ENCODE measurements at places on chromosomes 7 and 10.

GRCh38 chr10:123202506-123202905, 48.3 kb downstream of the BUB3 start:
- no peak for DNase-seq

- DNase-seq: no peak
Observed at GRCh38 chr7:77388055-77388641, 28.0 kb downstream of the GSAP start.

DNA sequence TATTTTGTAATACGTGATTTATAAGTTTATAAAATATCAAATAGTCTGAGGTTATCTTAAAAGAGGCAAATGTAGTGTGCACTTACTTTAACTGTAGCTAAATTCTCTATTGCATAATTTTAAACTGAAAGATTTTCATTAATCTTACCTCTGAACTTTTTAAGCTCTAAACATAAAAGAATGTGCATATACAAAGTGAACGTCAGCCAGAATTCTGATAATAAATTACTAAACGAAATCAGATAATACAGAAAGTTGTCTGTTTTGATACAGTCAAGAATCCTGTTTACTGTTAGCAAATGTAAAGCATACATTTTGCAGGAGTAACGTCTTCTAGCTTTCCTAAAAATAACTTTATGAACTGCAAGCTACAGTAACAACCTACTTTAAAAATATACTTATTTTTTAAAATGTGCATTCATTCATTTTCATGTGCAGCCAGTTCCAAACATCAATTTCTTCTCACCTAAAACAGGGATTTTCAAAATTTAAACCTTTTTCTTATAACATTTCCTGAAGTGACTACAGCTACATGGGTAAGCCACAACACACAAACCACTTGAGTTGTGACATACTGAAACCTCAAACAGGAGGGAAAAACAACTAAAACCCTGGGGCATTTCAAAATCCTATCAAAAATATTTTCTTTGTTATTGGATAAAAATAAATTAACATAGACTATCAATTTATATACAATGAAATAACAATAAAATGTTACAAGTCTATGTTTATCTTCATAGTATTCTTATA, 92.7 kb downstream of the RNLS start:
- no peak for DNase-seq

GRCh38 chr7:111578754-111579153, 16.5 kb upstream of the IMMP2L start:
- no peak for DNase-seq

DNA sequence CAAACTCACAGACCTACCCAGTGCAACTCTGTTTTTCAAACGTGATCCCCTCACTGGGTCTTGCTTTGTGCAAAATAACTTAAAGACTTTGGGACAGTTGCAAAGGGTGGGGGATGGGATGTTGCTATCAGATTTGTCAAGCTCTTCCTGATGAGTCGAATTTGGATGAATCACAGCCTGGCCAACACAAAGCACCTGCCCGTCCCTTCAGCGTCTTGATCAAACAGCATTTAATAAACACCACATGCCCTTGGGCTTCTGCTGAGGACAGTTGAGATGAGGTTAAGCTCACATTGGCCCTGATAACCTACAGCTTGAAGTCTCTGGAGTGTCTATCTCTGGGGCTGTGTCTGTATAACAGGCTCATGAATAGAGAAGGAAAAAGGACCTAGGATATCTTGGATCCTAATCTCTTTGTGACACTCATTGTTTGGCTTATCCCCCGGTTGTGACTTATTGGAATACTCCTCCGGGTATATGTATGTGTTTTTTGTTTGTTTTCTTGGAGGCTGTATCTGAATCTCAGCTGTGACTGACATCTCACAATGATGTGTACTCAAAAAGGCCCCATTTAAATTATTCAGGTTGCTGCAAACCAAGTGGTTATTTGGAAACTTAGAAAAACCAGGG, 132.6 kb upstream of the NAMPT start:
- DNase-seq: no peak

- DNase-seq: no peak
Observed at GRCh38 chr10:11231285-11231684, 213.6 kb downstream of the CELF2 start.

- DNase-seq: no peak
Observed at GRCh38 chr7:82114237-82114636, 329.3 kb downstream of the CACNA2D1 start.

GRCh38 chr7:35865287-35865686, 64.4 kb downstream of the SEPTIN7 start:
- DNase-seq: no peak

GRCh38 chr7:74092321-74092963, 8.8 kb downstream of the LIMK1 start:
- DNase-seq: no peak

GRCh38 chr10:58477902-58478301, 34.8 kb upstream of the BICC1 start:
- no peak for DNase-seq

- DNase-seq: no peak
Observed at GRCh38 chr7:148325208-148325607, 265.4 kb upstream of the C7orf33 start.

DNA sequence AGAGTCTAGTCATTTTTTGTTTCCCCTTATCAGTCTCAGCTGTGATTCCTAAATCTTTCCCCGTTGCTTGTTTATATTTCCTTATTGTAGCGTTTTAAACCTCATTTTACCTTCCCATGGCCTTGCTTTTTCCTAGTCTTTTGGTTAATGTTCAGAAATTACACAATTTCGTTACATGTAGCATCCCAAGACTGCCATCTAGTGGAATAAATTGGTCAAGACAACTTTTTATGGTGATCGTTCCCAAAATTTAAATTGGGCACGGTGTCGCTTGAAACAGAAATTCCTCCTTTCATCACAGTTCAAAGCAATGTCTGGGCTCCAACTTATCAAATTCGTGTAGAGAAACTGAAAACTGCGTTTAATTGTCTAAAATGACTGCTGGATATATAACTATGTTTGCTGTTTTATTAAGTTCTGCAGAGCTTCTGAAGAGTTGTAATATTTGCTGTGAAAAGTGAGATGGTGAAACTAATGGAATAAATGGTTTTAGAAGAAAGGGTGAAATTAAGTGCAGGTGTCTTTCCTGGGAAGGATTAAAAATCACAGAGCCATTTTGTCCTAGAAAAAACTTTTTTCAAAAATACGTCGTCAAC, 370.2 kb downstream of the PHF14 start:
- no peak for DNase-seq

- DNase-seq: no peak
Observed at GRCh38 chr7:55086413-55087201, 67.8 kb downstream of the EGFR start.

DNA sequence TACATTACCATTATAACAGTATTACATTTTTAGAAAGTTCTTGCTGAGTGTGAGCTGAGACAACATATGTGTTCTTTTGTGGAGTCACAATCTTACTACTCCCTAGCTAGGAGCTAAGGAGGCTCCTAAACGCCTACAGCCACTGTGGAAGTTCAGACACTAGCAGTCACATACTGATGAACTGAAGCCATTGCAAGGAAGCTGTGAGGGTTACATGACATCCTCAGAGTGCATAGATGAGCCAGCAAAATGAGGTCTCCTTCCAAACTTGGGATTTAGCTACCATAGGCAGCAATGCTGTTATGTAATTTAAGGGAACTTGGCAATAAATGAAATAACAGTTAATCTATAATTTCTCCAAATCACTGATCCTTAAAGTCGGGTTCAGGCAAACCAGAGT, 10.8 kb upstream of the ST7 start:
- DNase-seq: no peak

- no peak for DNase-seq
Observed at GRCh38 chr10:68231817-68232251, at the start of gene ATOH7. ATOH7 (minus strand) TSS chr10:68232113; CDS start chr10:68231677, 436 bp downstream.

GRCh38 chr7:98990356-98990755, 112.0 kb downstream of the TRRAP start:
- DNase-seq: no peak

- no peak for DNase-seq
Observed at GRCh38 chr10:69733791-69734261, 67.9 kb upstream of the COL13A1 start.

- peak; percentile 50 for DNase-seq
Observed at GRCh38 chr7:27130540-27131389, at the start of gene HOXA4. HOXA4 (minus strand) TSS chr7:27130757; CDS start chr7:27130733, 24 bp downstream.

- DNase-seq: no peak
Observed at GRCh38 chr7:1011297-1012003, 28.5 kb downstream of the CYP2W1 start.

- no peak for DNase-seq
Observed at GRCh38 chr10:72812753-72813430, 80.6 kb upstream of the OIT3 start.

DNA sequence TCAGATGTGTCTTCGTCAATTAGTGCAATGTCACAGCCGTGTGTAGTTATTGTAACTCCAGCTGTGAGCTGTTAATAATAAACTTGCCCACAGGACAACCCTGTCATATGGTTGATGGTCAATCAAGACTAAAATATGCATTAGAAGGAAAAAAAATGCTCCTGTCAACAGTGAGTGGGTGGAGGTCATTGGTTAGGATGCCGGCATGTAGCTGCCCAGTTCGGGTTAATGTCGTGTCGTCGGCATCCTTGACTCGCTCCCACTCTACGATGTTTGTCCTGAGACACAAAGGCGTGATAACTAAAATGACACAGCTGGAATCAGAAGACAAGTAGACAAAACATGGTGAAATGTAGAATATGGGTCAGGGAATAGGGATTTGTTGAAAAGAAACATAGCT, 442.8 kb upstream of the NPVF start:
- DNase-seq: no peak

- no peak for DNase-seq
Observed at GRCh38 chr10:96495544-96495943, 18.2 kb downstream of the TLL2 start.

DNA sequence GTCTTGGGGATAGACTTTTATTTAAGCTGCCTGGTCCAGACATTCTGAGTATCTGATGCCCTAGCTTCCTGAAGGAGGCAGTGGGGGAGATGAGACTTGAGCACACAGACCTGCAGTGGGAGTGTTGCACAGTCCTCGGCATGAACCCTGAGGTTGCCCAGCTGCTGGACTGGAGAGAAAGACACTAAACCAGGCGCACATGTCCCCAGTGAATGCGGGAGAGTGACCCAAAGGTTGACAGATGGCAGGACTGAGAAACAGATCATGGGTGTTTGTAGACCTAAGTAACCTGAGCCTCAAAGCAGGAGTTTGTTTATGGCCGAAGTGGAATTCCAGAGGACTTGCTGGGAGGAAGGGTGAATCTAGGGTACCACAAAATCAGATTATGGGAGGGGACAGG, 15.7 kb upstream of the MSRB2 start:
- DNase-seq: no peak

- DNase-seq: no peak
Observed at GRCh38 chr10:32412499-32412853, 33.5 kb upstream of the CCDC7 start.

- DNase-seq: no peak
Observed at GRCh38 chr7:95250571-95250970, 73.8 kb downstream of the PON1 start.

DNA sequence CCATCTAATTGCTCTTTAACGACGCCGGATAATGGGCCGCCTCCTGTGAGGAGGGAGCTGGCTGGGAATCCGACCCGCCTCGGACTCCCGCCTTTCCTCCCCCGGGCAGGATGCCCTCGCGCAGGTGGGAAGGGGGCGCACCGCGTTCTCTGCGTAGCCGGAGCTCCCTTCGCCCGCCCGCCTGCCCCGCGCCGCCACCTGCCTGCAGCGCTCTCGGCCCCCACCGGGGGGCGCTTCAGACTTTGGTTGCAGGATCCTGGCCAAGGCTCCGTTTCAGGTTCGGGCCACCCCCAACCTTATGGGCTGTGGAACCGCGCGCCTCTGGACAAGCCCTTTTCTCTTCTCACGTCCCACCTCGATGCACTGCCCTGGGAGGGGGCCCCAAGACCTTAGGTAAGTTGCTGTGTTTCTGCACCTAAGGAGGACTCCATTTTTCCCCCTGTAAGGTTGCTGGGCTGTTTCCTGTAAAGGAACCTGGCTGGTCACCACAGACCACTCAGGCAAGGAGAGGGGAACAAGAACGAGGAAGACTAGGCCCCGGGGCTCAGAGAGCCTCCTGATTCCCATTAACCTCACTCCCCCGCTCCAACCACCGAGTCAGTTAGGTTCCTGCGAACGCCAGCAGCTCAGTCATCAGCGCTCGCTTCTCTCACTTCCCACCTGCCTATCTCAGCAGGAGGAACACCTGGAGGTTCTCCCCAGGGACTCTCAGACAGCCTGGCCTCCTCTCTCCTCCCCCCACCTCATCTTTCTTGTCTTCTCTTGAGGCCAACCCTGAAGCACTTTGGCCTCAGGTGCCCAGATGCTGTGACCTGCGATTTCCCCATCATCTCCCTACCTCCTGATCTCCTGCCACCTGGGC, 11.3 kb upstream of the KAZALD1 start:
- peak; percentile 64 for DNase-seq

- DNase-seq: peak; percentile 13
Observed at GRCh38 chr7:131231381-131232220, 96.1 kb upstream of the MKLN1 start.

GRCh38 chr10:89857431-89858042, 156.1 kb downstream of the KIF20B start:
- no peak for DNase-seq

- no peak for DNase-seq
Observed at GRCh38 chr10:4069491-4069890, 284.5 kb upstream of the KLF6 start.

DNA sequence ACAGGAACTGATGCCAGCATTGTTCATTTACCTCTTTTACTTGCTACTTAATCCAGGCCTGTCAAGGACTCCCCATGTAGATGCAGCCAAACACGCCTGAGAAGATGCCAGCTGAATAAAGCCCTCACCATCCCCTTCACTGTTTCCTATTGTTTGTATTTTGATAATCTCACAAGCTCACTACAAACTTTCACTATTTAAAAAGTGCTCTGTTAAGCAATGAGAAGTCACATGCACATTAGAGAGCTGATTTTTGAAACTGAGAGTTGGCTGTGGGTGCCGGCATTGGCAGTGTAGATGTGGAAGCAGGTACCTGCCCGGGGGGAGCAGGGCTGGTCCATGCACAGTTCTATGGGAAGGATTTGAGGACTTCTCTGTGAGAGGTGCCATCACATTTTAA, 169.8 kb upstream of the GRB10 start:
- no peak for DNase-seq

GRCh38 chr7:11244149-11244548, 270.5 kb downstream of the PHF14 start:
- no peak for DNase-seq

DNA sequence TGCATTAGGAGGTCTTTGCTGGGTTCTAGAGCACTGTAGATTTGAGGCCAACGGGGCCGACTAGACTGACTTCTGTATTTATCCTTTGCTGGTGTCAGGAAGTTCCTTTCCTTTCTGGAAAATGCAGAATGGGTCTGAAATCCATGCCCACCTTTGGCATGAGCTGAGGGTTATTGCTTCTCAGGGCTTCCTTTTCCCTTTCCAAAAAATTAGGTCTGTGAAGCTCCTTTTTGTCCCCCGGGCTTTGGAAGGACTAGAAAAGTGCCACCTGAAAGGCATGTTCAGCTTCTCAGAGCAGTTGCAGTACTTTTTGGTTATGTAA, 675 bp downstream of the IL6 start:
- no peak for DNase-seq

GRCh38 chr7:135428879-135429278, 81.0 kb downstream of the CNOT4 start:
- DNase-seq: no peak
